ENCODE measurements at places on chromosomes 3 and 15.

DNA sequence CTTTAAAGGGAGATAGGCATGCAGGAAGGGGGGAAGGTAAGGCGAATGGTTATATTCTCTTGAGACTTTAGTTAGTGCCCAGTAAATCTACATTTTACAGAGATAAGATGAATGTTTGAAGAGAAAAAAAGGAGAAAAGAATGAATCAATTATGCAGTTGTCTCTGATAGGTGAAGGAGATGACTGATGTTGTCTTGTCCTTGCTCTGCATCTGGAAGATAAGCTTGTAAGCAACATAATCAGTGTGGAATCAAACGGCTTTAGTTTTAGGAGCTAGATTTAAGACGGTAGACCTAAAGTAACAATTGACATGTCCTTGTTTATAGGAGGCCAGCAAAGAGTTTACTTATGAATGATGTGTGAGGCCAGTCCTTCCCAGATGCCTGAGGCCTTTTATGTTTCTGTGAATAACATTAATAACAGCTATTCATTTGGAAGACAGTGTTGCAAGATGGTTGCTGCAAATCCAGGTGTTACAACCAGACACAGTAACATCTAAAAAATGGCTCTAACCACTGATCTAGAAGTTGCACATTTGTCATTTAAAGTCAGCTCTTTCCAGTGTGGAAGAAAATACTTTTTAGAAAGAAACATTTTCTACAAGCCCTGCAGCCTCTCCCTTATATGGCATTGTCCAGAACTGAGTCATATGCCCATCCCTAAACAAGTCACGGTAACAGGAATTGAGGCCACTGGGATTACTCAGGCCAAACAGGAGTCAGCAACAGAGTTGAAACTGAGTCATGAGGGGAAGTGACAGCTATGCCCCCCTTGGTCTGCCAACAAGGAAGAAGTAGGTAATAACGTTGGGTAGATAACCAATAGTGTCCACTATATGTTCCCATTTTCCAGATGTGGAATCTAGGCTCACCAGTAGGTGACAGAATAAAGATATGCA lies 77.5 kb upstream of the FBN1 start:
- DNase-seq = no peak

DNA sequence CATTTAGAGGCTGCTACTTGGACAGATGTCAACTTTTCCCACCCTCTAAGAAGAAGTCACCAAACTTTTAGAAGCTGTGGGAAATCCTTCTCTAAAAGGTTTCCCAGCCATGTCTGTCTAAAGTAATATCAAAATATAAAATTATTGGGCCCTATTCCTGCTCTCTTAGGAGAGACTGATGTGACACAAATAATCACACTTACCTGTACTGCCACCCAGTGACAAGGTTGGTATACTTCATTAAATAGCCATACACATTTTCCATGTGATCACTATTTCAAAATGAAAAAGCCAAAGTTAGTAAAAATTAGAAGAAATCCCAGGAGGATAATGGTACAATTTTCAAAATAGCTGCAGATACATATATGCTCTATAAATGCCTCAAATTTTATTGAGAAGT lies 12.6 kb downstream of the OSBPL11 start:
- DNase-seq = no peak

- DNase-seq = no peak
Measured at GRCh38 chr3:42684632-42685362, 540 bp upstream of the KLHL40 start.

GRCh38 chr15:40349163-40349562 lies 1.7 kb upstream of the PHGR1 start:
- no peak for DNase-seq

- no peak for DNase-seq
Measured at GRCh38 chr15:61935493-61935892, 124.8 kb downstream of the VPS13C start.

DNA sequence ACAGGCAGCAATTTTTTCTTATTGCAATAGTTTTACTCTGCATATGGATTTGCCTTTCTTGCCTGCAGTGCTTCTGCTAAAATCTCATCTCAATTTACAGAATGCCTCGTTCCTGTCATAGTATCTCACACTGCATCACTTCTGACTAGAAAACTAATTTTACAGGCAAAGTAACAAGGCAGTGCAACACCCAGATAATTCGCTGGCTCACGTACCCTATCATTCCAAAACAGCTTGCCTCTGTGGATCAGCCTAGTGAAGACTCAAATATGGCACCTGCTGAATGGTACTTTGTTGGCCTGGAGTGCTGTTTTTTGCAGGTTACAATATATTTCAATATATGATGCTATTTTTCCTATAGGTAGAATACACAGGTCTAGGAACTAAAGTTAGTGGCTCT lies 5.3 kb downstream of the EIF5A2 start:
- no peak for DNase-seq

DNA sequence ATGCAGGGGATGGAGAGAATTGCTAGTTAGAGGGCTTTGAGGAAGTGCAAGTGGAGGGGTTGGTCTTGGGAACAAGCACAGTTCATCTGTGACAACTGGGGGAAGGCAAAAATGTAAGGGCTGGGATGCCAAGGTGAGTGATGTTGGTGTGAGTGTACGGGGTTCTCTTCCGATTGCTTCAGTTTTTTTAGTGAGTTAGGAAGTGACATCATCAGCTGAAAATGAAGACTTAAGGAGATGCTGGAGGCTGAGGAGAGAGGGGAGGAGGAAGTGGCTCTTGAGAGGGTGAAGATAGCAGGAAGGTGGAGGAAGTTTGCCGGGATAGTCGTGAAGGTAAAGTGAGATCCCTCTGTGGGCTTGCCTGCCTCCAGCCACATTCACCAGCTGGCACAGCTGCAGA lies 12.7 kb downstream of the TICRR start:
- DNase-seq = no peak

DNA sequence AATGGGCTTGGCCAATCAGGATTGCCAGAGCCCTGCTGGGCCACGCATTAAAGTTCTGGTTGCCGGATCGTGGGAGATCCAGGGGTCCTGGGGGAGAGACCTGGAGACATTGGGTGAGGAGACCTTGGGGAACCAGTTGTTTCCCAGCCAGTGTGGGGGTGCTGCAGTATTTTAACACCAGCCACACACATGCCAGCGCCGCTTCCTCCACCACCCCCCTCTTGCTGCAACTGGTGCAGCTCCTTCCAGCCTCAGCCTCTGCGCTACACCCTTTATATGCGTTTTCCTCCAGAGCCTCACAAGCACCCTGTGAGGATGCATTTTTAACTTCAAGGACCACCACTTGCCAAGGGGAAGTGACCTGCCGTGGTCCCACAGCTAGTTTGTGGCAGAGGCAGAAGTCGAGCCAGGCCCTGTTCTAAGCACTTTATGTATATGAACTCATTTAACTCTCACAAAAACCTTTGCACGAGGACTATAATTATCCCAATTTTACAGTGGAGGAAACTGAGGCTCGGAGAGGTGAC lies 29.4 kb upstream of the GRIP2 start:
- DNase-seq = no peak

- no peak for DNase-seq
Measured at GRCh38 chr3:7934362-7934761, 567.3 kb upstream of the LMCD1 start.

GRCh38 chr3:123521179-123521969 lies 63.5 kb downstream of the HACD2 start:
- no peak for DNase-seq

Data from T follicular helper cell (primary cell).